Stimulated activated naive CD8-positive, alpha-beta T cell treated with anti-CD3 and anti-CD28 coated beads, Interleukin-15, Interleukin-2, amounts not matched to agents 100 U/mL and 50 U/mL, for 24 hours (primary cell): ENCODE measurements at places on chromosomes 11 and 22.

- no peak for DNase-seq
Observed at GRCh38 chr11:63933459-63933858, 5.3 kb upstream of the NAA40 start.

DNA sequence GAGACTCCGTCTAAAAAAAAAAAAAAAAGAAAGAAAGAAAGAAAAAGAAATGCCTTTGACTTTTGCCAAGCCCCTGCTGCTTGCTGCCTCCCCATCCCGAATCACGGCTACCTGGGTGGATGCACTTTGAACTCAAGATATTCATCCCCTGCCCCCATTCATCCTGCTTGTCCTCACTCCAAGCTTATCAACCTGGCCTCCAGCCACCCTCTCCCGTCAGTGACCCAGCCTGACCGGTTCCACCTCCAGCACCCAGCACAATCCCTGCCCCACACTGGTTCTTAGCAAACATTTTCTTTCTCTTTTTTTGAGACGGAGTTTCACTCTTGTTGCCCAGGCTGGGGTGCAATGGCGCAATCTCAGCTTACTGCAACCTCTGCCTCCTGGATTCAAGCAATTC lies 44.4 kb downstream of the CYTH4 start:
- DNase-seq: no peak

GRCh38 chr11:45666648-45667642 lies 1.5 kb upstream of the CHST1 start:
- DNase-seq: no peak

- DNase-seq: peak; percentile 97
Observed at GRCh38 chr11:87037450-87038234, at the start of gene TMEM135. Gene TMEM135, plus strand, starts transcription at chr11:87037934. Its CDS starts 112 bp downstream, at chr11:87038046.

DNA sequence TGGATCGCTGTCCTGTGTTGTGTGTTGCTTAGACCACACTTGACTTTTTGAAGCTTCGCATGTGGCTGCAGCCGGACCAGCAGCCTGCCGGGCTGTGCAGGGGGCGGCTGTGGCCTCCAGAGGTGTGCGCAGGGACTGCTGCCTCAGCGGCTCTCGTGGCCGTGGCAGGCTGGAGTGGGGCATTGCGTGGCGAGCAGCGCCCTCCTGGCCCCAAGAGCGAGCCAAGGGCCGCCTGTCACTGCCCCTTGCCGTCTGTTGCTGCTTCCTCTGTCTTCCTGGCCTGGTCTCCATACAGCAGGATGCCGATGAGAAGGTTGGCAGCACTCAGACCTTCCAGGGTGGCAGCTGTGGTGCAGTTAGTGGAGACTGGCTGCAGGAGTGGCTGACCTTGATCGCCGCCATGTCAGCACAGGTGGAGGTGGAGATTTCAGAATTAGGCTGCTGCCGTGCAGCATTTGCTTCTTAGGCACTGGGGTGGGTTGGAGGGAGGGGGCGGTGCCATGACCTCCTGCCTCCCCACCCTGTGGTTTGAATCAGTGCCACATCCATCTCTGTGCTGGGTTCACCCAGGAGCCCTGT lies 34.0 kb downstream of the MUC6 start:
- DNase-seq: no peak

DNA sequence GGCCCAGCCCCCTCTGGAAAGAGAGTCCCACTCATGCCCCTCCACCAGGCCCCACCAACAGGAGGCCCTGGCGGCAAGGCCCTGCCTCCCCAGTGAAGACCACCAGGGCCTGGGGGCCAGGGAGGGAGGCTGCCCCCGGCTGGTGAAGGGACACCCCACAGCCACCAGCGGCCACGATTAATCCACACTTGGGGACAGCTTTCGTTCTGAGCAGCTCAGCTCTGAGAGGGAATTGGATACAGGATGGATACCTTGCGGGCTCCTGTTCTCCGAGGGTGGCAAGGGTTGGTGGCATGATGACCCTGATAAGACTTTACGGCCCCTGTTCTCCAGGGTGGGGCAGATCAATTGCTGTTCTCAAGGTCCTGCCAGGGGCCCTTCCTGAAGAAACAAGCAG lies 6.9 kb upstream of the NLRP6 start:
- DNase-seq: no peak

GRCh38 chr11:46533396-46534100 lies 60.3 kb downstream of the AMBRA1 start:
- no peak for DNase-seq

DNA sequence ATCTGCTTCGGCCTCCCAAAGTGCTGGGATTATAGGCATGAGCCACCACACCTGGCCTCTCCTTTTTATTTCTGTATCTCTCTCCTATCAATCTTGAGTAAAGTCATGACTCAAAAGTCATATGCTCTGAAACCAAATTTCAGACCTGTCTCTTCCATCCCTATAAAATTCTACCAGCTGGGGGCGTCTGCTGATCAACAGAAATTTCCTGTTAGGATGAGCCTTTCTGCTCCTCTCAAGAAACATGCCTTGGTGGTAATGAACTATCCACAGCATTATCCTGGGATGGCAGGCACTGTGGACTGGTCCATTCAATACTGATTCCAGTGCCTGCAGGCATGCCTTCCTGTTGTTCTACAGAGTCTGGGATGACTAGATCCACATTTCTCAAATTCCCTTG lies 472.6 kb downstream of the NELL1 start:
- no peak for DNase-seq

GRCh38 chr22:37154925-37155712 lies 5.4 kb upstream of the IL2RB start:
- no peak for DNase-seq

GRCh38 chr11:73034331-73034730 lies 107.8 kb downstream of the FCHSD2 start:
- DNase-seq: no peak

DNA sequence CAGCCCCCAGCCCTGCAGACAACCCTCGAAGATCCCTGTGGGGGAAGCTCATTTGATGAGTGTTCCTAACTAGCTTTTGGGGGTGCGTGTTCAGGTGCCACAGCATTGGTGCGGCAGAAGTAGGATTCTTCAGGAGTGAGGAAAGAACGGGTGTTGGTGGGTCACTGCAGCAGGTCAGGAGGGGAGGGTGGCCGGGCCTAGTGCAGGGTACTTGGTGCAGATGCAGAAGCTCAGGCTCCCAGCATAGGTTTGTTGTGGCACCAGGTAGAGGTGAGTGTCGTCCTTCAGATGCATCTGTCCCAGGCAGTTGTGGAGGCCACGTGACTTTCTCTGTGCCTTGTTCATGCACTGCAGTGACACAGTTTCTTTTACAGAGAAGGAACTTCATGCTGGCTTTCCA lies 15.1 kb upstream of the ADORA2A start:
- DNase-seq: no peak

GRCh38 chr11:62921201-62921572 lies at the start of gene CHRM1:
Gene CHRM1, minus strand, starts transcription at chr11:62921363. Its CDS starts 10,263 bp downstream, at chr11:62911100.
- DNase-seq: no peak

- DNase-seq: no peak
Observed at GRCh38 chr11:14872032-14872431, 20.0 kb downstream of the CYP2R1 start.

- peak; percentile 52 for DNase-seq
Observed at GRCh38 chr11:20599221-20600019, at the start of gene SLC6A5. Gene SLC6A5, plus strand, starts transcription at chr11:20599608. Its CDS starts 65 bp downstream, at chr11:20599673.

DNA sequence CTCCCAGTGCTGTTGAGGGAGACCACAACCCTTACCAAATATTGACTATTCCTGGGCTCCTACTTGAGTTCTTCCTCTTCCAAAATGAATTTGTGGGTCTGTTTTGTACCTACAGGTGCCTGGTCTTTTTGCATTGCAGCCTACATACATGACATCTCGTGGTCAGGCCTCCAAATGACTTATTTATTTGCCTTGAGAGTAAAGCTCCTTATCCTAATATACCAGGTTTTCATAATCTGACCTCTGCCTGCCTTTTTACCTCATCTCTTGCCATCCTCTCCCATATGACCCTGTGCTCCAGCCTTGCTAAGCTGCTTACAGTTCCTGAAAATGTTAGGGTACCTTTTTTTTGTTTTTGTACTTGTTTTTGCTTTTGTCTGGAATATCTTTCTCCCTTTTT lies 130.4 kb downstream of the UVRAG start:
- DNase-seq: no peak

GRCh38 chr11:9859554-9860305 lies 195.9 kb downstream of the SWAP70 start:
- DNase-seq: no peak

DNA sequence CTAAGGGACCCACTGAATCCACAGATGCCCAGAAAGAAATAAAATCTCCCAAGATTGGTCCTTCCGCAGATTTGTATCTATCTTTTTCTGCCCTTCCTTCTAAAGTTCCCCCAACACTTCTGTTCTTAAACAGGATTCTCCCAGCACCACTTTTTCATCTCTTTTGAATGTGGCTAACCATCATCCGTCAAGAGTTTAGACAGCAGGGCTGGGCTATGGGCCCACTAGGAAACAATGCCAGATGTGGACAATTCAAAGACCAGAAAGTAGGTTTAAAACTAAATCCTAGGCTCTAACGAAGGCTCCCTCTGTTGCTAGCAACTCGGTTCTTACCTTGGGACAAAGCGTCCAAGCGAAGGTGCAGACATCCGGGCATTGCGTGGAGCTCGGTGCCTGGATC lies 100.0 kb downstream of the AMBRA1 start:
- no peak for DNase-seq

DNA sequence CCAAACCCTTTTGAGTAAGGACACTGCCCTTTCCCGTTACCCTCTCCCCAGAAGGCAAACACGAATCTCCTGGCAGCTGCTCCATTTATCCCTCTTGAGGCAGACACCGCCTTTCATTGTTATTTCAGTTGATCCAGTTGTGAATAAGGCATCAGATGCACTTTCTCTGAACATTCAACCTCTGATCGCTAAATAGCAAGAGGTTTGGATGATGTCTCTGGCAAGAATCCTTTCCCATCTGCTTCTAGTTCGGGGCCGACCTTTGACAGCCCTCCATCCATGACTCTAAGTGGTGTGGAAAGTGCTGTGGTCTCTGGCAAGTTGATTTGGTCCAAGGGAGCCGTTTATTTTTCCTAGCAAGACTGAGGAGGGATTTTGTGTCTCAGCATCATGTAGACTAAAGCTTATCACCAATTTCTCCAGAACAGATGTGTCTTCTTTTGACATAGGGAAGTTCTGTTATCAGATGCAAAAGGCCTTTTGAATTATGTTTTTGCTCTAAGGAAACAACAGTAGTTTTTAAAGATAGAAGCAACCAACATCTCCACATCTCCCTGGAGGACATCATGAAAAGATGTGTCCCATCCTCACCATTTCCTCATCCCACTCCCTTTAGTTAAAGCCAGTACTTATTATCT lies 123.6 kb downstream of the CCDC34 start:
- DNase-seq: no peak

DNA sequence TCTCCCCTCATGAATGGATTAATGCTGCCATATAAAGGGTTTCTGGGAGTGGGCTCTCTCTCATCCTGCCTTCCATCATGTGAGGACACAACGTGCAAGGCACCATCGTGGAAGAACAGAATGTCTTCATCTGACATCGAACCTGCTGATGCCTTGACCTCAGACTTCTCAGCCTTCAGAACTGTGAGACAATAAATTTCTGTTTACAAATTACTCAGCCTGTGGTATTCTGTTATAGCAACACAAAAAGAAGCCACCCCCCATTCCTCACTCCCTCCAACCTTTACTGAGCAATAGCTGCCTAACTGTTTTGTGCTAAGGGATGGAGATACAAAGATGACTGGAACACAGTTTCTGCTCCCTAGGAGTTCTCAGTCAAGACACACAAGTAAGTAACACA lies 106.1 kb upstream of the PLET1 start:
- no peak for DNase-seq
